Motor neuron (in vitro differentiated cells): ENCODE measurements at places on chromosomes 1 and 21. TPM values are rescaled to one million over a fixed set of nuclear protein-coding genes. Genes with fewer than 3 reads are reported as not detected.

GRCh38 chr1:202192770-202193613 lies 607 bp upstream of the LGR6 start:
- peak; percentile 63 for ATAC-seq

Gene NR1I3
- total RNA-seq = 3.2 and 3.6 TPM in 2 replicates

- no peak for ATAC-seq
Measured at GRCh38 chr1:230930986-230931385, 47.7 kb downstream of the TTC13 start.

DNA sequence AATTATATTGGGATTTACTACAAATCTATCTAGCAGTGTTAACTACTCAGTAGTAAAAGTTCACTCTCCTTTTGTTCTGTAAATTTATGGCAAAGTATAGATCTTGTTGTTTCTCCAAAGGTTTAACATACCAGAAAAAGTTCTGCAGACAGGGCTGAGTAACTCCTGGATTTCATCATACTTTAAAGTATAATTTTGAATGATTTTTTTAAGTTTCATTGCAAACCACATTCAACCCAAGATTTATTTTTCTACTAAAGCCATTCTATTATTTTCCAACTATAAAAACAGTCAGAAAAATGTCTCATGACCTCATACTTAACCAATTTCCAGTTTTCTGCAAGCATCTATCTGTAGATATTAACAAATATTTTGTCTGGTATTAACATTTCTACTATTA lies 585.8 kb upstream of the ZRANB2 start:
- no peak for ATAC-seq
